Activated naive CD4-positive, alpha-beta T cell treated with anti-CD3 and anti-CD28 coated beads for 36 hours (primary cell): ENCODE measurements at places on chromosomes 5 and 9.

- no peaks in the 10 kb centered on the region for H3K27me3 ChIP-seq
- DNase-seq = no peak
- no peaks in the 10 kb centered on the region for H3K36me3 ChIP-seq
- H3K27ac ChIP-seq = no peak overlapping the region
These were observed 220.0 kb downstream of the MARCHF11 start for GRCh38 chr5:15959370-15960164.

- no peak overlapping the region for H3K27ac ChIP-seq
- no peak overlapping the region for H3K4me3 ChIP-seq
- H3K27me3 ChIP-seq = no peaks in the 10 kb centered on the region
- H3K4me1 ChIP-seq = no peaks in the 10 kb centered on the region
- H3K36me3 ChIP-seq = no peaks in the 10 kb centered on the region
These were observed 35.9 kb downstream of the FOXI1 start for GRCh38 chr5:170141636-170142035.

DNA sequence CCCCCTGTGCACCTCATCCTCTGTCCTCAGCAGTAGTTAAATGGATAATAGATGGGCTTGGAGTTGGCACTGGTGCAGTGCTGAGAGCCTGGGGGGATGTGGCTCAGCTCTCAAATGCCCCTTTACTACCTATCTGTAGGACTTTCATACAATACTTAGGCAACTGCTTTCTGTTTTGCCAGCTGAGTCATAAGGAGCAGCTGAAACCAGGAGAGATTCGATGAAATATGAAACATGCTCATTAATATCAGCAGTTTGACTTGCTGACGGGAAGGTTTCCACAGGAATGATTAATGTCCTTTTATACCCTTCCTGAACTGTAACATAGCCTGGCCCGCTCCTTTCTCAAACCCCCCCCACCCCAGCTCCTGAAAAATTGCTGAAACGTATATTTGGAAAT is 142.6 kb downstream of the SAXO1 start:
- H3K4me3 ChIP-seq = no peak overlapping the region
- peaks cover 4% of the 10 kb centered on the region for H3K27me3 ChIP-seq

- H3K27me3 ChIP-seq = peaks cover 5% of the 10 kb centered on the region
- H3K4me1 ChIP-seq = peaks cover 4% of the 10 kb centered on the region
- DNase-seq = no peak
- no peaks in the 10 kb centered on the region for H3K36me3 ChIP-seq
These were observed 247.4 kb downstream of the SMARCA2 start for GRCh38 chr9:2262386-2263071.

- H3K27ac ChIP-seq = no peak overlapping the region
- DNase-seq = no peak
- peaks cover 43% of the 10 kb centered on the region for H3K4me1 ChIP-seq
- peaks cover 9% of the 10 kb centered on the region for H3K36me3 ChIP-seq
- no peak overlapping the region for H3K4me3 ChIP-seq
- H3K27me3 ChIP-seq = no peaks in the 10 kb centered on the region
These were observed 25.7 kb downstream of the RAPGEF1 start for GRCh38 chr9:131714161-131714646.

DNA sequence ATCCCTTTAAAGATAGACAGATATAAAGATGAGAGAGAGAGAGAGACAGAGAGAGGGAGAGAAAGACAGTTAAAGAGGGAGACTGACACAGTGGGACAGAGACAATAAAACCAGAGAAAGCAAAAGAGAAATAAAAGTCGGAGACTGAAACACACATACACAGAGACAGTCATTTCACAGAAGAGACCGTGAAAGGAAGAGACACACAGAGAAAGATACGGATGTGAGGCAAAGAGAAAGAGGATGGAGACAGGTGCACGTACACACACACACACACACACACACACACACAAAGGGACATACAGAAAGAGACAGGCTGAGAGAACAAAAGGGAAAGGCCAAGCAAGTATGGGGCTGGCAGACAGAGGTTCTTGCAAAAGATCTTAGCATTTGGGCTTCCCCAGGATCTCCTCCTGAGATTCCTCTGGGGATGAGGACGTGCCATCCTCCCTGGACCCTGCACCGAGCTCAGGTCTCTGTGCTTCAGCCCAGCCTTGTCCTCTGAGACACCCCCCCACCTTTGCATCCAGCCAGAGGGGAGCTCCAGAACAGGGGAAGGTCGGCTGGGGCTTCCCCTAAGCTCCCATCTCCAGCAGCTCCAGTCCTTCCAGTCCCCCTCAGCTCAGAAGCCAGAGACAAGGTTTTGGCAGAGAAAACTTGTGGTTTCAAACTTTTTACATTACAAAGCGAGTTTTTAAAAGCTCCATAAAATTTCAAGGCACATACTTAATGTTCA is 318.4 kb upstream of the PANK3 start:
- DNase-seq = no peak
- peaks cover 19% of the 10 kb centered on the region for H3K27me3 ChIP-seq
- H3K27ac ChIP-seq = no peak overlapping the region
- H3K36me3 ChIP-seq = no peaks in the 10 kb centered on the region
- H3K4me1 ChIP-seq = no peaks in the 10 kb centered on the region
- H3K4me3 ChIP-seq = no peak overlapping the region

GRCh38 chr5:168714046-168714445 is 134.9 kb upstream of the PANK3 start:
- no peak overlapping the region for H3K27ac ChIP-seq
- DNase-seq = no peak
- no peaks in the 10 kb centered on the region for H3K4me1 ChIP-seq
- H3K4me3 ChIP-seq = no peak overlapping the region
- no peaks in the 10 kb centered on the region for H3K36me3 ChIP-seq
- H3K27me3 ChIP-seq = no peaks in the 10 kb centered on the region
